ENCODE measurements at places on chromosomes 11 and 22.
A peak's percentile ranks its signal among the peaks of the same experiment; 100 is the strongest.

DNA sequence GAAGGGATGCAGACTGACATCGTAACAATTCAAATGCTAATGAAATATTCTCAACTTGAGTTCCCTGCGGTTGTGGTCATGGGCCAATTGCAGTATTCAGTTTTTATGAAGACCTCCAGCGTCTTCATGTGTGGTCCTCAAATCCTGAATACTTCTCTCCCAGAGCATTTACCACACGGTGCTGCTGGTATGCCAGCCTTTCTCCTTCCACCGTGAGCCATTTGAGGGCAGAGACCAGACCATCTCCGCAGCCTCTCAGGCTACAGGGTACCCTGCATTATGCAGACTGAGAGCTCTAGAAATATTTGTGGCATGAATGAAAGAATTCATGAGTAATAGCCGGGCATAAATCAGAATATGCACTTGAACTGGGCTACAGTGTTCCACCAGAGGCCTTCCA lies 289.7 kb downstream of the ST3GAL4 start:
- no peak for DNase-seq

GRCh38 chr22:43828998-43829782 lies 17.1 kb upstream of the EFCAB6 start:
- no peak for DNase-seq

GRCh38 chr11:36097219-36097650 lies 153.4 kb downstream of the LDLRAD3 start:
- DNase-seq: no peak

DNA sequence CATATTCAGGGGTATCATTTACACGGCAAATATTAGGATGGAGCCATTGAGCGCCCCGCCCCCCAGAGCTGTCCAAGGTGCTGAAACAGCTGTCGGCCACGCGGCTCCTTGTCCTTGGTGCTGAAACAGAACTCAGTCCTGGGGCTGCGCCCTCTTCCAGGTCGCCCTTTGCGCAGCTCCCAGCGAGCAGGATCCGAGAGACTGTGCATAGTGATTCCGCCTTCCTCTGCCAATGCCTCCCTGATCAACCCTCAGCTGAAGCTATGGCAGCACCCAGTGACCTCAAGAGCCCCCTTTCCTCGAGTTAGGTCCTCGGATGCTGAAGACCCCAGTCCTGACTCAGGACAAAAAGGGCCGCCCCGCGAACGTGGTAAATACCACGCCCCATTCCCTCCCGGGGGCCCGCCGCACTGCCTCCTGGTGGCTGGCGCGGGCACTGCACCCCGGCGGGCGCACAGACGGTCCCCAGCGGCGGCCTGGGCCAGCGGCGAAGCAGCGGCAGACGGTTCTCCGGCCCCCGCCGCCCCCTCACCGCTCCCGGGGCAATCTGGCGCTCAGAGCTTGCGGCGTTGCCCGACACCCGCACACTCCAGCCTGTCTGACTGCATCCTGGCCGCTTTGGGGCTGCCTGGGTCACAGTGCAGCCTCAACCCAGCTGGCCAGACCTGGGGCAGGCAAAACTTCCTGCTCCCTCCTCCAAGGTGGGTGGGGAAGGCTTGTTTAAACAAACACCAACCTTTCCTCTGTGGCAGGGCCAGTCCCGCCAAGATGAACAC lies 13.4 kb downstream of the SYT7 start:
- DNase-seq: peak; percentile 71

- no peak for DNase-seq
Measured at GRCh38 chr11:64102005-64102738, 63.7 kb downstream of the MACROD1 start.

GRCh38 chr11:71269603-71270511 lies 17.5 kb upstream of the SHANK2 start:
- DNase-seq: no peak

- no peak for DNase-seq
Measured at GRCh38 chr11:79422866-79423265, 18.0 kb downstream of the TENM4 start.

DNA sequence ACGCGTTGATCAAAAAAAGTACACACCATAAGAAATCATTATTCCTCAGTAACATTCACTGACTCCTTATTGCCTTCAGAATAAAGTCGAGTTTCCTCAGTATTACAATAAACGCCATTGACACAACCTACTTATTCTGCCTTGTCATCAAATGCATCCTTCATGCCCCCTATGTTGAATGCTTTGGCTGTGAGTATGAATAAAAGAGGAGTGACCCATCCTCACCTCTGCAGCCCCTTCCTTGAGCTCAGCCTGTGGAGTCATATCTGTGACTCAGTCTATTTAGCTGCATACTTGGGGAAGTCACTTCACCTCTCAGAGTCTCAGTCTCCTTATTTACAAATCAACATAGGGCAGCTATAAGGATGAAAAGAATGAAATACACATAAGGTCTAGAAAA lies 65.1 kb downstream of the USP35 start:
- no peak for DNase-seq

GRCh38 chr11:132862933-132863332 lies 669.4 kb downstream of the OPCML start:
- no peak for DNase-seq

DNA sequence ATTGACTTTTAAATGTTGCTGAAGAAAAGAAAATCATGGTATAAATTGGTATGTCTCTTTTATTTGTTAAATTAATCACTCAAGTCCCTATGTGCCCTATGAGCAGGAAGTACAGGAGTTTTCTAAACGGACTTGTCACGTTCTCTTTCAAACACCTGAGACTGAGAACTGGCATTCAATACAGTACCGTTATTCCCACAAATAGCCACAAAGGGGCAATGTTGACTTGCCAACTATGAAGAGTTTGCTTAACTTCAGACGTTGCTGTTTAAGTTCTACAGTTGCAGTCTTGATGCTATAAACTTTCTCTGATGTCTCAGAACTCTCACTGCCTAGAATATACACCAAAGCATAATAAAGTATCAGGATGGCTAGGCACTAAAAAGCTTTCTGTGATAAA lies 7.6 kb downstream of the OR56A1 start:
- peak; percentile 21 for DNase-seq

- no peak for DNase-seq
Measured at GRCh38 chr11:22234743-22235142, 41.9 kb downstream of the ANO5 start.

- DNase-seq: peak; percentile 62
Measured at GRCh38 chr11:65625628-65626342, 10.2 kb downstream of the PCNX3 start.

DNA sequence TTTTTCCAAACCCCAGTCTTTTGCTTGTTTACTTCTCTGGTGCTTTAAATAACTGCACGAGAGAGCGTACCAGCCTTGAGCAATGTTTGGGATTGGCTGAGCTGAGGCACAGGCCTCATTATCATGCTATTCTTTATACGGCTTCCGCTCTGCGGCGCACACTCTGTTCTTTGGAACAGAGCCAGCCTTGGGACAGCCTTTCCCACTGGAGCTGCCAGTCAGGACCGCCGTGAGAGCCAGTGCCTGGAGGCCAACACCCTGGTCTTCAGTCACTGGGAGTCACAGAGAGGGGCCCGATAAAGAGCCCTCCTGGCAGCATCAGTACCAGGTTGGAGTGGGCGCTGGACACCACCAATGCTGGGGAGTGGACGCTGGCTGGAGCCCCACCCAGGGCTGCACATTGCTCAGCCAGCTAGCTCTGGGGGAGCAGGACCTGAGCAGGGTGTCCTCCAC lies 125.6 kb downstream of the BCR start:
- DNase-seq: no peak

DNA sequence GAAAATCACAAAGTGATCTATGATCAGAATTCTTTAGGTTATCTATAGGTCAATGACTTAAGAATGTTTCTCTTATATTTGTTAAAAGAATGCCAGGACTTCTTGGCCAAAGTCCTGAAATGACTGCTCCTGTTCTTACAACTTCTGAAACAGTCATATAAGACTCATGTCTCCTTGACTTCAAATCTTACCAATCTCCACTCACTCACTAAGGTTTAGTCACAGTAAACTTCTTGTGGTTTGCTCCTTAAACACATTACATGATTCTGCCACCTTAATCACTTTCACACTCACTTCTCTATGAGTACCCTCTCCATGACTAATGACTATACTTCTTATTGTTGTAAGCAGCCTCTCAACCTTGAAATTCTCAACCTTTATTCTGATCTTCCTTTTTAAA lies 648.7 kb upstream of the CCDC179 start:
- no peak for DNase-seq

- no peak for DNase-seq
Measured at GRCh38 chr22:32309585-32310251, 47.9 kb upstream of the RFPL3 start.

DNA sequence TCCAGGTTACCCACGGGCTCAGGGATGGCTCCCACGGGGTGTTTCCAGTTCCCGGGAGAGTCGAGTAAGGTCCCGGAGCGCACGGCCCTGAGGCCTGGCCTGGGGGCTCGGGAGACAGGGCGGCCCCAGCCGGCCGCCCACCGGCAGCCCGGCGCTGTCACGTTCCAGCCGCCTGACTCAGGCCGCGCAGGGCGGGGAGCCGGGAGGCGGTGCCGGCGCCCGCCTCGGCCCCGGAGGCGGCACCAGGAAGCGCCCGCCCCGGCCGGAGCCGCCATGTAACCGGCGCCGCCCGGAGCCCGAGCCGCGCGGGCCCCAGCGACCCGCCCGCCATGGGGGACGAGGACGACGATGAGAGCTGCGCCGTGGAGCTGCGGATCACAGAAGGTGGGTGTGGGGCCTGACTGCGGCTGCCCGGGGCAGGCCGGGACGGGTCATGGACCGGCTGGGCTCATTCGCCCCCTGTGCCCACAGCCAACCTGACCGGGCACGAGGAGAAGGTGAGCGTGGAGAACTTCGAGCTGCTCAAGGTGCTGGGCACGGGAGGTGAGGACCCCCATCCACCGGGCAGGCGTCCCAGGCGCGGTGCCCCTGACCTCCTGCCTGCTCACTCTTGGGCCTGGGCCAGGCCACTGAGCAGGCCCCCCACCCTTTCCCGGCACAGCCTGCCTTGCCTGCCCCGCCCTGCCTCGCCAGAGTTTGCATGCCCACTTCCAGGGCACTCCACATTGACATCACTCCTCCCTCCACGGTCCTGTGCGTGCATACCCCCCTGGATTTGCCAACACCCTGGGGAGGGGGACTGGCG lies at the start of gene RPS6KA4:
Gene RPS6KA4 (plus strand): TSS at position 256 of the 805 bp plus-strand sequence. CDS start 74 bp downstream, at position 330.
- peak; percentile 53 for DNase-seq

DNA sequence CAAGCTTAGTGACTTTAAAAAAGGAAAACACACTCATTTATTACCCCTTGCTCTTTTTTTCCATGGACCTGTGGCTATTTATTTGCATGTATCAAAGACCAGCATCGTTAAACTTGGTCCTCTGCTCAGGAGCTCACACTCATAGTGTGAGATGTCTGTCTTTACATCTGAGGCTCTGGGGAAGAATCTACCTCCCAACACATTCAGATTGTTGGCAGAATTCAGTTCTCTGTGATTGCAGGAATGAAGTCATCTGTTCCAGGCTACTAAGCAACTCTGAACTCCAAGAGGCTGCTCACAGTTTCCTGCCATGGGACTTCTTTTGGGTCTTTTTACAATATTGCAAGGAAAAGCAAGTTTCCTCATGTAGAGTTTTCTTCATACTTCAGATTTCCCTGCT lies 138.8 kb downstream of the LRRC4C start:
- DNase-seq: no peak

DNA sequence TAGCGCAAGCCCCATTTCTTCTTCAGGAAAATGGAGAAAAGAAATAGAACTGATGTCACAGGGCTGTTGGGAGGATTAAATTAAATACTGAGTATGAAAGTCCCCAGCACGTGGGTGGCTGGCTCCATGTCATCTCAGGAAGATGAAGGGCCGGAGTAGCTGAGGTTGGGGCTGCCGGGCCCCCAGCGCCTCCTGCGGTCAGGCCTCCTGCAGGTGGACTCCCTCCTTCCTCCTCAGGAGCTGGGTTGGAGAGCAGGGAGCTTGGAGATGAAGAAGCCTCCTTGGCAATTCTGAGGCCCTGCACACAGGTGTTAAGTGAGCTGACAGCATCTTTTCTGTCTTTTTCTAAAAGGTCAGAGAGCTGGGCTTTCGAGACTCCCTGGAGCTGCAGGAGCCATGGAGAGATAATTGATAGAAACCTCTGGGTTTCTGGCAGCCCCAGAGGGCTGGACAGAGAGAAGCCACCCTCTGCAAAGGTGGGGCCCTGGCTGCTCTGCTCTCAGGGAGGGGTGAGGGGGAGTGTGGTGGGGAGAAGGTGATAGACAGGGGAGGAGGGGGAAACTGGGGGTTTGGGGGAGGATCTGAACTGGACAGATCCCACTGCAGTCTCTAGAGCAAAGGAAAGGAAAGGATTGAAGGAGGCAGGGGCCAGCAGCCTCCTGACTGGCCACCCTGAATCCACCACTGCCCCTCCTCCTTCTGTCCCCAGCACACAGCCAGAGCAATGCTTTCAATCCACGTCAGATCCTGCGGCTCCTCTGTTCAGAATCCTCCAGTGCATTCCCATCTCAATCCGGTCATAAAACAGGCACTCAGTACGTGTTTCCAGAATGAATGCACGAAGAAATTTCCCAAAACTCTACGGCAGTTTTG lies 210.8 kb downstream of the CEP164 start:
- no peak for DNase-seq
